ENCODE measurements at places on chromosomes 16 and 17.

GRCh38 chr16:861446-861845, 60.9 kb upstream of the GNG13 start:
- no peak for DNase-seq

DNA sequence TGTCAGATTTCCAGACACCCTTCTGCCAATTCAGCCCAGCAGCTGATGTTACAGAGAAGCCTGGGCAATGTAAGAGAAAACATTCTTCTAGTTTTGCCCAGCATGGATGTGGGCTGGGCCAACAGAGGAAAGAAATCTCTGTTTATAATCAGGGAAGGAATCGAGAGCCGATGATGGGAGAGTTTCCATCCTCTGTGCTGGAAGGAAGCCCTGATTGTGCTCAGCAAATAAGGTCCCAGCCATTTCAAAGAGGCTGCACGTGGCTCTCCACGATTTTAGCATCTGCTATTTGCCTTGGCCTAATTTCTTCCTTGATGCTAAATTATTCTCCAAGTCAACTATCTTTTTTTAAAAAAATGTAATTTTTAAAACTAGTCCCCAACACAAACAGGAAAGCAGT, 70.0 kb downstream of the IRX6 start:
- no peak for DNase-seq

GRCh38 chr17:48373130-48373830, 56.7 kb downstream of the SKAP1 start:
- no peak for DNase-seq

DNA sequence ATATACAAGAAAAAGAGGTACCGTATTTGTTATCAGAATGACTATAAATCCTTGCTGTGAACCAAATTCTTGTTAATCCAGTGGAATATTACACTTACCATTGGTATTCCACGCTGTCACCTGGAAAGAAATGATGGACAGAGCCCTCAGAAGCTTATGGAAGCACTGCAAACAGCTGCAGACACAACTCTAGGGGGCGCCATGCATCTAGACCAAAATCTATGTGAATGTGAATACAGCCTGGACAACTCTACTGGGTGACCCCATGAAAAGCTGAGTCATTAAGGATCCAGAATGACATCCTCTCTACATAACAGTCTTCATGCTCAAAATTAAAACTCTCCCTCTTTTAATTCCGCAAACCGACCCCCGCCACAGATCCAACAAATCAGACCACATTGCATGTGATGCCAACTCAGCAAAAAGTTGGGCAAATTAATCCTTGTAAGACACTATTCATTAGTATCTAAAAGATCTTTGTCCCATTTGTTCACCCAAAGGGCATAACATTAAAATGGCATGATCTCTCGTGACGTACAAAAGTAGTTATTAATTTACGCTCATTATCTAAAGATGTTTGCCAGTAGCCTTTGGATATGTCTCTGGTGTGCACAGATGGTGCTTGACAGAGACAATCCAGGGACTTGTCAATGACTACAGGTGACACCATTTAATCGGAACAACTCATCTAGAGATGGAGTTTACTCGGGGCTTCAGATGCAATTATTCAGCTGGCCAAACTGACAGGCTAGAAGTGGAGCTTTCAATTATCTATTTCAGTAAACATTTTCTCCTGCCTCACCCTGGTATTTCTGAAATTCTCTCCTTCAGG, 552.7 kb upstream of the PSMD7 start:
- no peak for DNase-seq

DNA sequence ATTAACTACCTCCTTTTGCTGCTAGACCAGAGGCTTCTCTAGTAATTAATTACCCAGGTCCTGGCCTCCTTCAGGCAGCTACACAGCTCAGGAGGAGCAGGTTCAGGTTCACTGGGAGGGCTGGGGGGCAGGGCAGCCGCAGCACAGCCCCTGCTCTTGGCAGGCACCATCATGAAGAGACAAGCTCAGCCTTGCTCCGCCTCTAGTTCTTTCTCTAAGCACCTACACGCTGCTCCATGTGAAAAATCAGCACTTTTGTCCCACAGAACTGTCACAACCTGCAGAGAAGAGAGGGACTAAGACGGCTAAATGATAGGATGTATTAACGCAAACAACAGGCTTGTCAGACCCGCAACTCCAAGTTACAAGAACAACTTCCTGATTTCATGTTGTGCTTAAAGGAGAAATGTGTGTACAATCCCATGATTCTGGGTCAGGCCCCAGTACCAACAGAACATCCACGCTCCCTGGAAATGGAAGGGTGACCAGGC, 53.4 kb downstream of the GRB2 start:
- peak; percentile 56 for DNase-seq

Data from right kidney (tissue), 9 donors.